ENCODE measurements at places on chromosomes 1 and 21.

GRCh38 chr1:112026016-112026415, 36.5 kb upstream of the KCND3 start:
- no peak for DNase-seq

DNA sequence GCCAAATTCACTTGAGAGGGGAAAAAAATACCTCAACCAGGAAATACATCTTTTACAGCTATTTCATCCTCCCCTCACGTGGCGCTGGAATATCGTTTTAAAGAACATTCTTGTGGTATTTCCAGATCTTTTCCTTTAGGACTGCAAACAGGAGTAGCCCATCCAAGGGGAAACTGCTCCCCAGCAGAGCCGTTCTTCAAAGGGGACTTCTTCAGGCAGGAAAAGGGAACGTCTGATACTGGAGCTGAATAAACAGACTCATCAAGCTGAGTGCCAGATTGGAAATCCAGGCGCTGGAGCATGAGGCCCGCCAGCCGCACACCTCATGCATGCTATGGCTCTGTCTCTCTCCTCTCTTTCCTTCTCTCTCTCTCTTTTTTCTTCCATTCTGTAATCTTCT, 34.0 kb upstream of the PROX1 start:
- DNase-seq: no peak

DNA sequence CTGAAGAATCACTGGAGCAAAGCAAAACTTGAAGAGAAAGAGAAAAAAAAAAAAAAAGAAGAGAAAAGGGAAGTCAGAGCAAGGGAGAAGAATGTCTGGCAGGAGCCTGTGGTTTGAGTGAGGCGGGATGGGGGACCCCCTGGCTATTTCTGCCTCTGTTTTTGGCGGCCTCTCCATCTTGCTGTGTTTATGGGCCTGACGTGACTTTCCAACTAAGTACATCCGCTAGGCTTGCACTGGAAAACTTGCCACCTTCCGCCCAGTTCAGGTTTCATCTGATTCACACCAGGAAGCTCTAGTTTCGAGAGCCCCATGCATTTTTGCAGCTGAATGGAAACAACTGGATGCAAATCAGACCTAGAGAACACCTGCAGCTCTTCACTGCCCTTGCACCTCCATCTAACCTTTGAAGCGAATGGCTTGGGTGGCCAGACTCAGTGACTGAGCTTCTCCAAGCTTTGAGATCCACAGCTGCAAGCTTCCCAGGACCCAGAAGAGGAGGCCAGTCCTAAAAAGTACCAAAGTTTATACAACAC, 28.0 kb downstream of the TBX15 start:
- no peak for DNase-seq

DNA sequence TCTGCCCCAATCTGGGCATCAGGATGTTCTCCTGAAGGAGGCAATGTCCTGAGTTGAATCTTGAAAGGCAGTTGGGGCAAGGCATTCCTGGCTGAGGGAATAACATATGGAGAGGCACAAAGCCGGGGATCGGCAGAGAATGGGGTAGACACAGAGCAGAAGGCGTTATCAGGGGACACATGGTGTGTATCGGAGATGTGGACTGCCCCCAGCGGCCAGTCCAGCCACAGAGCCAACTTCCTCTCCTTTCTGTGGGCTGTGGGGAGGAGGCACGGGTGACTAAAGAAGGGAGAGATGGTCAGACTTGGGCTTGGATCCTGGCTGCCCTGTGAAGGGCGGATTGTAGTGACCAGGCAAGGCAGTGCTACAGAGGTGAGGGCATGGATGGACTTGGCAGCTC, 32.1 kb downstream of the FOXD2 start:
- no peak for DNase-seq
